AG09319 (cell line): ENCODE measurements at places on chromosomes 2 and 18.

GRCh38 chr2:99081891-99082290 lies 59.6 kb upstream of the C2orf15 start:
- no peak for DNase-seq

GRCh38 chr2:68828887-68829708 lies 42.1 kb downstream of the BMP10 start:
- peak; percentile 91 for DNase-seq

DNA sequence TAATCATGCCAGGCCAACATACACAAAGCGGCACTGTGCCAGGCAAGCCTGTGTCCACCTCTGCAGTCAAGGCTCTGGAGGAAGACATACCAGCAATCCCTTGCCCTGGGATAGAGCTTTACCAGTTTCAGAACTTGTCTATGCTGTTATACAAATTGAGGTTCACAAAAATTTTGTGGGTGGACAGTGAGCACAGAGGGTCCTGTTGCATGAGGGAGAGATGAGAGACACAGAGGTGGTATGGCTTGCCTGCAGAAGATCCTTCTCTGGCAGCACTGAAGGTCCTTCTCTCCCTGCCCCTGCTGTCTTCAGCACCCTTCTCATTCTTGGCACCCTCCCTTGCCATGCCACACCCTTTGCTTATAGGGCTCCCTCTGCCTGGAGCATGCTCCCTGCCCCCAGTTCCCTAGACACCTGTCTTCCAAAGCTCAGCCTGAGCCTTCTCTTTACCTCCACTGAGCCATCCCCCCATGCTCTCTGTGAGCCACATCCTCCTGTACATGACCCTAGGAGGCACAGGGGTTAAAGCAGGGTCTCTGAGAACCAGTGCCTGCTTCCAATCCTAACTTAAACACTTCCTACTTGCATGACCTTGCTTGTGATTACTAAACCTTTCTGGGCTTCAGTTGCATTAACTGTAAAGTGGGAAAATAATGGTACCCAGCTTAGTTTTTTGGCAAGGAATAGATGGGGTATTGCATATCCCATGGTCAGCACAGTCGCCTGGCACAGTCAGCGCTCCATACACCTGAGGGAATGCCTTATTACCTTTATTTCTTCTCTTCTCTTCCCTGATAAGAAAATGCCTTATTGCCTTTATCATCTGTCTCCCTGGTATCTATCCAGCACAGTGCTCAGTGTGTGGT lies 857 bp downstream of the FABP1 start:
- DNase-seq, result no peak

DNA sequence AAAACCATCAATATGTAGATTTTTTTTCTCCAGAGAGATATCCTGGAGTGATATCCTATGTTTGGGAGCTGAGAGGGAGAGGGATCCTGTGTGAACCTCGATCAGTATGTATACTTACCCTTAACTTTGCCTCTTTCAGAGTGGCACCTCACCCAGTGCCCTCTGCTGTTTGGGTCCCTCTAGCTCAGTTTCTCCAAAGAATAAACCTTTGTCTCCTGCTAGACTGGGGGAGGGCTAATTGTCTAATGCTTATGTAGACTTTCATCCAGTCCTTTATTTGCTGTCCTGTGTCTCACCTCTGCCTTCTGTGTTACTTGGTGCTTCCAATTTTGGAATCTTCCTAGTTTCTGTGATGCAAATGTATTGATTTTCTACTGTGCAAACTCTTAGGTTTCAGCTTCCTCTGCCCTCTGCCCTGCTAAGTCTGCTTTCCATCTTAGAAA lies 48.4 kb downstream of the MTX2 start:
- no peak for DNase-seq

- no peak for DNase-seq
Measured at GRCh38 chr2:137706786-137707613, 257.3 kb upstream of the HNMT start.

DNA sequence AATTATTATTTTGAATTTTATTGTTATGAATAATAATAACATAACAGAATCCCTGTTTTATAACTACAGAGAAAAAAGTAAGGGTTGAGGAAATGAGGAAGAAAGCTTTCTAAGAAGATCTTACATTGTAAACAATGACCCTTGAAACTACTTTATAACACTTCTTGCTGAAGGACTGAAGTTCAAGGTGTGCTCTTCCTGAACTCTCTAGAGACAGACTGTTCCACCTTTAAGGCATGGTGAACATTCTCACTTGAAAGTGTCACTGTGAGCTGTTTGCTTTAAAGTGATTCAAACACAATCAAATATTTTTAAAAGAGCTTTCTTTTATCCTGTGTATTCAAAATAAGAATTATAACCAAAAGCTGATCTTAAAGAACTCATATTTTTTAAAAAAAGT lies 131.5 kb downstream of the DNAH7 start:
- DNase-seq, result no peak

DNA sequence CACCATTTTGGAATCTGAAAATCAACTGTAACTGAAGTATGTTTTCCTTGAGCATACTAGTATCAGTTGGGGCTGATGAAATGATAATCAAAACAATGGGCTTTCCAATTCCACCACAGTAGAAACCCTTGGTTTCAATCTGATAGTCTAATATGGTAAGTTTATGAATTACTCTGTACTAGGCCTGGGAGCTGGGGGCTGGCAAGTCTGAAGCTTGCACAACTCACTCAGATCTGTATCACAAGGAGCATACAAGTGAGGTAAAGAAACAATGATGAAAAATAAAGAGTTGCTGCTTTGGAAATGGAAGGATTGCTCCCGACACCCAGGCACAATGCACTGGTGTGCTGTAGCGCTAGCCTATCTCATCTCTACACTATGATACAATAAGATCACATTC lies 19.4 kb downstream of the ZEB2 start:
- DNase-seq, result no peak

GRCh38 chr2:214069254-214069653 lies 341.6 kb upstream of the VWC2L start:
- DNase-seq, result peak; percentile 57

DNA sequence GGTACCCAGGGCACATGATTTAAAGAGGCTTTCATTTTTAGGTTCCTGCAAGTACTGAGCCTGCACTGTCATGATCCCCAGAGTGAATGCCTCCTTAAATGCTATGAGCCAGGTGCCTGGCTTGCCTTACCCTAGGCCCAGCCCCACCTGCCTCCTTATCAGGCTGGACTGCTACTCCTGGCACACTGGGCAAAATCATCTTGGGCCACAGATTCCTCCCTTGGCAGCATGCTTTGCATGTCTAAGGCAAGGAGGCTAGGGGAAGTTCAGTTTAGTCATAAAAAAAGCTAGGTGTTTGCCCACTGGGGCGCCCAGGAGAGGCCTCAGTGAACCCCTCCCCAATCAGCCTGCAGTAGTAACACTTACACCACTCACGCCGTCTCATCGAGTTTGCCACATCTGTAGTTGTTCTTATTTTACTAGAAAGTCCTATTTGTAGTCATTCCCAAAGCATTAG lies 45.1 kb downstream of the LBH start:
- DNase-seq, result no peak

DNA sequence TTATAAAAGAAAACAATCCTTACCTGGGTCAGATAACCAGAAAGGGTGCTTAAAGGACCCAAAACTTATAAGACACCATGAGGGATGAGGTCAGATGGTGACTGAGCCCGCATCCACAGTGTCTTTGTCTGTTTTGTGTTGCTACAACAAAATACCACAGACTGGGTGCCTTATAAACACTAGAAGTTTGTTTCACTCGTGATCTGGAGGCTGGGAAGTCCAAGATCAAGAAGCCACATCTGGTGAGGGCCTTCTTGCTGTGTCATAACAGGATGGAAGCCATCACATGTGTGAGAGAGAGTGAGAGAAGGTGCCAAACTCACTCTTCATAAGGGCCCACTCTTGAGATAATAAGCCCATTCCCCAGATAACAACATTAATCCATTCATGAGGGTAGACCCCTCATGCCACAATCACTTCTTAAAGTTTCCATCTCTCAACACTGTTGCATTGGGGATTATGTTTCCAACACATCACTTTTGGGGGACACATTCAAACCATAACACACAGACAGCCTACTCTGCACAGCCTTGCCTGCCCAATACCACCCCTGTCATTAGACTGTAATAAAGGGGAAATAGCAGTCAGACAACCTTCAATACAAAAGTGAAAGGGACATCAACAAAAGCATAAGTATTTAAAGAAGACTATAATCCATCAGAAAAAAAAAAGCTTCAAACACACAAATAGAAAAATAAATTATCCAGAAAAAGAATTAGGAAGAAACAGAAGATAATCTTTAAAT lies 249.8 kb downstream of the ANAPC1 start:
- DNase-seq, result no peak

DNA sequence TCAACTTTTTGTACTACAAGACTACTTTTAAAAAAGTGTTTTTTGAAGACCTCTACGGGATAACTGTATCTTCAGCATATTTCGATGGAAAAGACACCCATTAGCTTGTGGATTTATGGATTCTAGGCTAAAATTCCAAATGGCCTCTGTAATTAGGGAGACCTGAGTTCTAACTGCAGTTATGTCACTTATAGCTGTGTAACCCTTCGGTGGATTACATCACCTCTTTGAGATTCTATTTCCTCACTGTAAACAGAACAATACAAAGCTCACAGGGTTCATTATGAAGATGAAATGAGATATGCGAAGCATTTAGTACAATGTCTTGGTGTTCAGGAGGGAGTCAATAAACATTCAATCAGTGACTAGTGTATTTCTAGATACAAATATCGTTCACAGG lies 24.2 kb downstream of the LMAN2L start:
- no peak for DNase-seq

GRCh38 chr18:54878659-54879358 lies 50.5 kb downstream of the RAB27B start:
- no peak for DNase-seq

DNA sequence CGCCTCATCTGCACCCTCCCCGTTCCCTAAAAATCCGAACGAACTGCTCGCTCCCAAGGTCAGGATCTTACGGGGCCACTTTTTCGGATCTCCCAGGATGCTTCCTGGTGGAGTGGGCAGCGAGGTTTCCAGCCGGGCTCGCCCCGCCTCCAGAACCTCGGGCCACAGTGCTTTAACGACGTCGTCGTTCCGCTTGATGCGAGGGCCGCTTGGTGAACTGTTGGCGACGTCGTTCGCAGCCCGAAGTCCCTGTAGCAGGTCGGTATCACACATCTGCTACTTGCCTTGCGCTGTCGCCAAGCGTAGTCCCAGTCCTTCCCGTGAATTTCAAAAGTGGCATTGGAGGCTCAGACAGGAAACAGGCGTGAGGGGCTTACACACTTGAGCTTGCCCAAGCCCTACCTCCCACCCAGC lies 15.3 kb downstream of the EVX2 start:
- DNase-seq, result no peak

- DNase-seq, result no peak
Measured at GRCh38 chr2:25387876-25388449, 46.2 kb upstream of the DNMT3A start.

GRCh38 chr2:180519276-180519675 lies 461.1 kb upstream of the UBE2E3 start:
- no peak for DNase-seq

GRCh38 chr18:63817441-63818051 lies 42.3 kb downstream of the SERPINB7 start:
- DNase-seq, result peak; percentile 50

- DNase-seq, result no peak
Measured at GRCh38 chr2:134207589-134208209, 46.2 kb upstream of the MGAT5 start.

- DNase-seq, result no peak
Measured at GRCh38 chr2:71793926-71794325, 340.6 kb downstream of the DYSF start.

DNA sequence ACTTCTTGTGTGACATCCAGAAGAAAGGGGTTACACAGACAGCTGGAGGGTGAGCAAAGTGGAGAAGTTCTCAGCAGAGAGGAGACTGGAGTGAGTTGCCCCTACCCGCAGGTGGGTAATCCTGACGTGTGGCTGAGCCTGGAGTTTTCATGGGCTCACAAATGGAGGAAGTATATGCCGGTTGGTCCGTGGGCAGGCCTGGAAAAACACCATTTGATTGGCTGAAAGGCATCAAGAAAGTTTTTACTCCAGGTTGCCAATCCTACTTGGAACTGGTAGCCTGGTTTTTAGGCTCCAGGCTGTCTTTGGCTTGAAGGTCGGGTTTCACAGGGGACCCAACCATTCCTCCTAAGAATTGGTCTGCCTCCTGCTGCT lies 1177.4 kb upstream of the LRRTM1 start:
- DNase-seq, result no peak

- DNase-seq, result no peak
Measured at GRCh38 chr2:98654699-98655495, 46.5 kb downstream of the UNC50 start.

DNA sequence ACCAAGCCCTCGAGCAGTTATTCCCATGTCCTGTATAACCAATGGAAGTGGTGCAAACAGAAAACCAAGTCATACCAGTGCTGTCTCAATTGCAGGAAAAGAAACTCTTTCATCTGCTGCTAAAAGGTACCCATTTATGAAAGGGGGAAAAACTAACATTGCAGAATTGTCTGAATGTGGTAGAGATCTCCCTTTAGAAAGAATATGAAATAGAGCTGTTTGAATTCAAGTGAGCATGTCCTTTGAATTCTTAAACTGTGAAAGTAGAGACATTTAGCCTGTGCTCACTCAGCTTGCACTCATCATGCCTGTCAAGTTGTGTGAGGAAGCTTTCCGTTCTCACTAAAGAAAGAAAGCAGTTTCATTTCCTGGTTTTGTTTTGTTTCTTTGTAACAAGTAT lies 87.4 kb downstream of the EML4 start:
- no peak for DNase-seq

DNA sequence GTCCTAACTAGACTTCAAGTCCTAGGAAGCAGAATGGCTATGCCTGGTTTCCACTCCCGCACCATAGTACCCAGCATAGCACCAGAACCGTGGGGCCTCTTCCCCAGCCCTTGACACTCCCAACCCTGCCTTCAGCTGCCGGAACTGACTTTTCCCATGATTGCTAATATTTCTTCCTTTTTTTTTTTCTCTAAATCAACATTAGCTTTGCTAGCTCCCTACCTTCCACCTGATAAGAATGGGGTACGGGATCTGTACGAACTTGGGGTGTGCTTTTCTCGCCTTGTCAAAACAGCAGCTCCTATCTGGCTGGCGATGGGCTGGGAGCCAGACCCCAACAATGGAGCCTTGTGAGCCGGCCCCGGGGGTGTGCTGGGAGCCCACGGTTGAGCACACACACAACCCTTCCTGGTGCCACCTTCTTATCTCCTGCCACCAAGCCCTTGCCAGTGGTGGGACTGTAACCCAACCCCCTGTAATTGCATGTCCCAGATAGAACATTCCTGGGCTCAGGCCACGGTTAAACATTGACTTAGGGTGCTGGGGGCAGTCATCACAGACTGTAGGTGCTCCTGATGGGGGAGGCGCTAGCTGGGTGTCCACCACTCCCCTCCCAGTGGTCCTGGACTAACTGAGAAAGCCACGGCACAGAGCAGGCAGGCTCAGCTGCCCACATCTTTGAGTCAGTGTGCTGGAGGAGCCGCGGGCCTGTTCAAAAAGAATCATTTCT lies 213.0 kb upstream of the HAAO start:
- no peak for DNase-seq

DNA sequence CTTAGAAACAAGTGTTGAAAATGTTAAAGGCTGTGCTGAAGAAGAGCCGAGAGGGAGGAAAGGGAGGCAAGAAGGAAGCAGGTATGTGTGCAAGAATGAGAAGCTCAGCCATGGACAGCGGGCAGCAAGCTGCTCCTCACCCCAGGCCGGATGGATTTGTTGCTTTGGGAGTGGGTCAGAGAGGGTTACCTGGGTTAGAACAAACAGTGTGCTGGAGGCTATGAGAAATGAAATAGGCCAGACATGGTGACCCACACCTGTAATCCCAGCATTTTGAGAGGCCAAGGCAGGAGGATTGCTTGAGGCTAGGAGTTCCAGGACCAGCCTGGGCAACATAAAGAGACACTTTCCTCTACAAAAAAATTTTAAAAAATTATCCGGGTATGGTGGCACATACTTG lies 97.5 kb downstream of the TANC1 start:
- no peak for DNase-seq
